BE2C (cell line): ENCODE measurements at places on chromosomes 3 and 15.

DNA sequence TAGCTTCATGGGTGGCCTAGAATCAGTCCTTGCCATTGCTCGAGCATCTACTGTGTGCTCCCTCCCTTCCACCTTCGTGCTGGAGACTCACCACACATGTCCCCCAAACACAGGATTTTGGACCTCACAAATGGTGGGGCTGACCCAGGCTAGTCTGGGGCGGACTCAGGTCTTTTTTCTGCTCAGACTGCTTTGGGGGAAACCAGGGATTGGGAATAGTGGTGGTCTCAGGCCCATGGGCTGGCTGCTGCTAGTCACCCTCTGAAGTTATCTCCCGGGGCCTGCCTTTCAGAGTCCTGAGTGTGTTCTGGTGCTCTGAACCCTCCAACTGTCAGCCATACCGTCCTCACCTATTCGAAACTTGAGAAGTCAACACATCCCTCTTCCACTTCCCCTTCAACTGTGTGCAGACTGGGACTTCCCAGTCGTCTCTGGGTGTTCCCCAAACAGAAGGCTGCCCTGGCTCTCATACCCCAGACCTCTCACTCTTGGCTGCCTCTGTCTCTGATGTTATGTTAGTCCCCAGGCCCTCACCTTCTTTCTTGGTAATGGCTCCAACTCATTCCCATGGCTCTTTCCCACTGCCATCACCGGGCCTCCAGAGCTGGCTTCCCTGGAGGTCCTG, 46.0 kb downstream of the PPCDC start:
- no peak for DNase-seq

- peak; percentile 83 for DNase-seq
Observed at GRCh38 chr3:184345317-184346144, 8.1 kb downstream of the FAM131A start.

GRCh38 chr15:28086175-28086703, 12.9 kb downstream of the OCA2 start:
- DNase-seq = peak; percentile 69

DNA sequence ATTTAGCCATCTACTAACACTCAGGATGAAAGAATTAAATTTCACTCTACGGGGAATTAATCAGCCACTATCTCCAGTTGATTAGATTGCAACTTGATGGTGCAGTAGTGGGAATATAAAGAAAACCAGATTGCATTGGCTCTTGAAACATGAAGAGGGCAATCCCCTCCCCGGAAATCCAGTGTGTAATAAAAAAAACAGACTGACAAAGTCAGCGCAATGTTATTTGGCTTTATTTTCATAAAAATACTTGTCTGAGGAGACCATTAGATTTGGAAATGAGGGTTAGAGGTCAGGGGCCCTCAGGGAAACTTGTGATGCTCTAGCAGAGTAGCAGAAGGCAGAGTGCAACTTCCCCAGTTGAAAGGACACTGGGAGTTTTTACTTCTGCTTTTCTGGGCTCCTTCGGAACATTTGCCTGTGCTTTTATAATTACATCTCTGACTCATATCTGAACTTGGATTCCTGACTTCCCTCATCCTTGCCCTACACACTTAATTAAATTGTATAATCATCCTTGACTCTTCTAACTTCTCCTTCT, 326.8 kb downstream of the TUSC7 start:
- peak; percentile 20 for DNase-seq

DNA sequence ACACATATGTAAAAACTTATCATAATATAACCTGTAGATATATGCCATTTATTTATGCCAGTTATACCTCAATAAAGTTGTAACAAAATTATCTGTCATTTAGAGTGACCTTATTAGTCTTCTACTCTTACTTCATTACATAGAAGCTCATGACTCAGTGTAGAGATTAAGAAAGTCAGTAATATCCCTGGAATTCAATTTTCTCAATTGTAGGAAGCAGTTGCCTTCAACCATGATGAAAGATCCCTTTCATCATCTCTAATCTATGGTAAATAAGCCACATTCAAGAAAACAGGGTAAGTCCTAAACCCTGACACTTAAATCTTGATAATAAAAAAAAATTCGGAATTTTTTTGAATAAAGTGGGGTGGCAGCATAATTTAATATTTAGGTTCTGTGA, 216.5 kb upstream of the PEX5L start:
- no peak for DNase-seq

- no peak for DNase-seq
Observed at GRCh38 chr15:41838400-41838897, at the start of gene PLA2G4B. Gene PLA2G4B, plus strand, starts transcription at chr15:41838847. Its CDS starts 67 bp downstream, at chr15:41838914.

DNA sequence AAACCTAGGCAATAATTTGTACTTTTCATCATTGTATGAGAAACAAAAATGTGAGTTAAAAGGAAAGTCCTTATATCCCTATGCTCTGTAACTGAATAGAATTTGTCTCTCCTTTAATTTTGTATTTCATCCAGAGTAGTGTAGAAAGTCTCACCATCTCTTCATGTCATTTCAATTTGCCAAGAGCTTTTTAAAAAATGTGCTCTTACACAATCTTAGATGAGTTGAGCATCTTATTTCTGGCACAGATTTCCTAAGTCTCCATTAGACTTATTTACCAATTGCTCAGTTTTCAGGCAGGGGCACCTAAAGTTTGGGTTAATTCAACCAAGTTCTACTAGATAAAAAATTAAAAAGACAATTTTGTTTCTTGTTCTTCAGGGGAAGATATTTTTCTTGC, 201.5 kb upstream of the RBMS3 start:
- no peak for DNase-seq
